ENCODE measurements at places on chromosomes 4 and X. TPM values are rescaled to one million over a fixed set of nuclear protein-coding genes. Genes with fewer than 3 reads are reported as not detected.

- DNase-seq, result peak; percentile 47
These were observed 23.4 kb downstream of the CCNI start for GRCh38 chr4:77052352-77052751.

The FAM47B gene
- not detected for polyA plus RNA-seq

The ABRAXAS1 gene
- 8.2 TPM for polyA plus RNA-seq

GRCh38 chr4:72953571-72953970 is 115.9 kb downstream of the COX18 start:
- no peak for DNase-seq

DNA sequence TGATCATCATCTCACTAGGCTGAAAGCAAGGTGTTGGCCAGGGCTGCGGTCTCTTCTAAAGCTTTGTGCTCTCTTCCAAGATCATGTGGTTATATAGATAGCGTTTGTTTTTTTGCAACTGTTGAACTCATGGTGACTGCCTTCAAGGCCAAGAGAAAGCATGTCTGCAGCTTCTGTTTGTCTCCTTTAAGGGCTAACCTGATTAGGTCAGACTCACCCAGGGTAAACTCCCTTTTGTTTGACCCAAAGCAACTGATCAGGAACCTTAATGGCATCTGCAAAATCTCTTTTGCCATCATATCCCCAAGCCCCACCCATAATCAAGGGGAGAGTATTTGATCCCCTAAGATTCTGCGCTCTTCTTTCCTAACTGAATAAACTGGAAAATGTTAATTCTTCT is 72.2 kb upstream of the ALG13 start:
- no peak for DNase-seq

The HSFX3 gene
- polyA plus RNA-seq, result not detected

DNA sequence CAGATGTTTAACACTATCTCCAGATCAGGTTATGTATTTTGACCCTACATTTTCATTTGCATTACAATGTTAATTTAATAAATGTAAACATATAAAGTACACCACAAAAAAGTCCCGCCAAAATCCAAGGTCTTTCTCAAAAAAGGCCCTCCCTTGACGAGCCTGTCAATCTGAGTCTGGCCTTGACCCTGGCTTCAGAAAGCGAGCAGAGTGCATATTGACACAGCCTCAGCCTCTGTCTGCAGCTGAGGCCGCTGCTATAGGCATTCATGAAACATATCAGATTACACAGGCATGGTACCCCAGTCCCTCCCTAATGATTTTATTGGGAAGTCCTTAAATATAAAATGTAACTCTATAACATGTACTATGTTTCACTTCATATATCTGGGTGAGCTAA is 6.2 kb downstream of the MBNL3 start:
- peak; percentile 4 for DNase-seq

DNA sequence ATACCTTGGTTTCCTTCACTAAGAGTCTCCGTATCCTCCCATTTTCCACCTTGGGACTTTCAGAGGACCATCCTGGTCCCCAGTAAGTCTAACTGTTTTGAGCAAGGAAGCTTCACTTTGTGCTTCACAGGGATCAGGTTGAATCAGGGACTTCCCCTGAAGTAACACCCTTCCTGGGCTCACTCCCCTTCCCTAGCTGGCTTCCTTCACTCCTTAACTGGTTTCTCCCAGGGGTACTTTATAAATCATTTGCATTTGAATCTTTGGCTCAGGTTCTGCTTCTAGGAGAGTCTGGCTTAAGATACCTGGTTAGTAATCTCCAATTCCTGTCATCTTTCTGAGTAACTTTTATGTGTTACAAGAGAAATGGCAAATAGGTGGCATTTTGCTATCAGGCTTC is 24.5 kb upstream of the GRIA2 start:
- DNase-seq, result no peak

DNA sequence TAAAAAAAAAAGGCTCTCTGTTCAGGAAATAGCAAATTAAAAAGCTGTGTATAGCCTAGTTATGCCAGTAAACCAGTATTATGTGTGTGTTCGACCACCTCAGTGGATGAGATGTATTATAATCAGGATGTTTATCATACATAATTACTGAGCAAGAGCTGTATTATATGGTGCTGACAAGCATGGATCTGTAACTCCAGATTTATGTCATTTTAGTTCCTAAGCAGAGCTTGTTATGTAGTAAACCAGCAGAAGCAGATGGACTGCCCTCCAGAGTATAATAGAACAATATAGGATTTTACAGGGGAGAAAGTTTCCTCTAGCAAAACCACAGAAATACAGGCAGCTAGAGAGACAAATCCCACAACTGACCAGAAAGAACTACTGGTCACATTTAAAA is 627.4 kb upstream of the EPHA5 start:
- DNase-seq, result no peak

The GABRA4 gene
- 0.17 TPM for polyA plus RNA-seq

GRCh38 chr4:84578540-84579402 is 4.2 kb upstream of the CDS1 start:
- DNase-seq, result peak; percentile 71

All from kidney (tissue), 22 donors.